ENCODE measurements at places on chromosomes 6 and 20.

DNA sequence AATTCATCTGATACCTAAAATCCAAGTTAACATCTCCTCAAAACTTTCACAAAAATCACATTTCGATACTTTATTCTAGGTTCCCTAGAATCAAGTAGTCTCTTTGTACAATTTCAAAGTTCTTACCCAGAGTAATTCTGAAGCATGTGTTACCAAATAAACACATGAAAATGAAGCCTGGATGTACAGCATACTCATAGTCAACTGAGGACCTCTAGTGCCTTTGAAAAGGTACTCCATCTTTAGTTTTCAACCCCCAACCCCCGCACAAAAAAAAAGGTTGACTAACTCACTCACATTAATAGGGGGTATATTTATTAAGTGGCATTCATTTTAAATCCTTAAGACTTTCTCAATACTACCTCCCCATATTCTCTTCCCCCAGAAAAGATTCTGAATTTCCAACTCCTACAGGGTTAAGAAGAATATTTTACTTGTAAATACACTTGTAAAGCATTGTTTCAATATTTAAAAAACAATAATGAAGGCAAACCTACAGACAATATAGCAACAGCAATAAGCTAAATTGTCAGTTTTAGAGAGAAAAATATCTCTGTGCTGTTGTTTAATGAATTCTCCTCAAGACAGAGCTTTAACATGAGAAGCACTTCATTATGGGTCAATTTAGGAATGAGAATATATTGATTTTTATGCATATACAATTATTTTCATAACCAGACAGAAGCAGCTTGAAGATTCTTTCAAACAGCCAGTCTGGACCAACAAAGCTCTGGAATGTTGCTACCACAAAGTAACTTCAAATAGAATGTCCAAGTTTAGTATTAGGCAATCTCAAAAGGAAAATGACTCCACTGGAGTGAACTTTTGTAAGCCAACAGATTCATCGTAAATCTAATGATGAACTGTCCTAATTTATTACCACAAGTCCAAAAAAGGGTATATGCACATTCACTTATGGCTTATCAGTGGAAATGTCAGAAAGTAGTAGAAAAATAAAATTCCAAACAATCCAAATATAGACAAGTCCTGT is 3.3 kb downstream of the PLN start:
- H3K27me3 ChIP-seq: no peaks in the 10 kb centered on the region
- H3K36me3 ChIP-seq: peaks cover 12% of the 10 kb centered on the region
- DNase-seq: peak; percentile 72
- peak overlapping the region; percentile 15 for H3K27ac ChIP-seq
- H3K4me3 ChIP-seq: no peak overlapping the region

GRCh38 chr6:91221072-91221720 is 634.3 kb upstream of the MAP3K7 start:
- no peak for DNase-seq

DNA sequence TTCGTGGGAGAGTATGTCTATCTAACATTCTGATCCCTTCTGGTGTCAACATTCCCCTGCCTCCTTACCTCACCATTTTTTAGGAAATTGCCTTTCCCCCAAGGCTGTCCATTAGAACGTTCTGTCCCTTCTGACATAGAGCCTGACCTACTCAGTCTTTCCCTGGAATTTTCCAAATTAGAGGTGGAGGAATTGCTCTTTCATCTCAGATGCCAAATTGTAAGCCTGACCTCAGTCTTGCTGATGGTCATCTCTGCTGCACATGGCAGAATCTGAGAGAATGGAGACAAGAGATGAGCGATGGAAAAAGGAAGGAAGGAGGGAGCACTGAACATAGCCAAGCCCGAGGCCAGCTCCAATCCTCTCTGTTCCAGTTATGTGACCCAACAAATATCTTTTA is 5.4 kb upstream of the GCM1 start:
- no peaks in the 10 kb centered on the region for H3K27me3 ChIP-seq
- H3K36me3 ChIP-seq: no peaks in the 10 kb centered on the region
- no peak for DNase-seq
- H3K27ac ChIP-seq: no peak overlapping the region
- no peaks in the 10 kb centered on the region for H3K4me1 ChIP-seq

- no peak overlapping the region for H3K27ac ChIP-seq
- peaks cover 4% of the 10 kb centered on the region for H3K27me3 ChIP-seq
- no peaks in the 10 kb centered on the region for H3K36me3 ChIP-seq
- no peaks in the 10 kb centered on the region for H3K4me1 ChIP-seq
These were observed 40.6 kb downstream of the NDUFAF5 start for GRCh38 chr20:13825465-13825864.

Measured in activated CD4-positive, alpha-beta T cell treated with anti-CD3 and anti-CD28 coated beads, Interleukin-2, amount 10 ng/mL, durations not matched to agents 24 days and 14 days (primary cell).